Stimulated activated CD4-positive, alpha-beta T cell treated with anti-CD3 and anti-CD28 coated beads, TNF-alpha, amount 100 ng/mL, for 24 hours (primary cell): ENCODE measurements at places on chromosomes 7 and 10.

DNA sequence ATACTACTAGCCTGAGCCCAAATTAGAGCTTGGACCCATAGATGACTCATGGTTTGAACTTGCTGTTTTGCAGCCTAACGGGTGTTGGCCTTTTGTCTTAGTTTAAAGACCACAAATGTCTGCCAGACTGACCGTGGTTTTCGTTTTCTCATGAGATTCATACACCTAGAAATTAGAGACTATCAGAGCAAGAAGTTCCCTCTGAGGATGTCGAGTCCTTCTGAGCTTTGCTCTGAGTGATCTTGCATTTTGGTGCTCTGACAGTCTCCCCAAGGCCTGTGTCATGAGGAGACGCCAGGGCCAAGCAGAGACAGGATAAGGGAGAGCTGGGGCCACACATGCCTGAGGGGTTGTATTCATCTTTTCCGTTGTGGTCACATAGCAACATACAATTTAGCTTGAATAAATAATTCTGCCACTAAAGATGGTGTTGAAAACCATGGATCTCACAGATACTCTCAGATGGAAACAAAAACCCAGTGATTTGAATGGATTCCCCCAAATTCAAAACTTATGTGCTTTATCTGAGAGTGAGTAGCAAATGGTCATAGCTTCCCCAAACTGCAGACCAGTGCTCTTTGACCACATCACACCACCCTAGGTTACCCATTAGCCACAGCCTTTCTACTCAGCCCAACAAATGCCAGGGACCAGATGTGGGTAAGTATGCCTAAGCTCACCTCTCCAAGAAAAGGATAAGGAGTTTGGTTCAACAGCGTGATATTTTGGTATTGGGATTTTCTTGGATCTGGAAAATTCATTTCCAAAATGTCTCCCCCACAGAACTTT lies 762.0 kb upstream of the IGFBP3 start:
- DNase-seq, result no peak

DNA sequence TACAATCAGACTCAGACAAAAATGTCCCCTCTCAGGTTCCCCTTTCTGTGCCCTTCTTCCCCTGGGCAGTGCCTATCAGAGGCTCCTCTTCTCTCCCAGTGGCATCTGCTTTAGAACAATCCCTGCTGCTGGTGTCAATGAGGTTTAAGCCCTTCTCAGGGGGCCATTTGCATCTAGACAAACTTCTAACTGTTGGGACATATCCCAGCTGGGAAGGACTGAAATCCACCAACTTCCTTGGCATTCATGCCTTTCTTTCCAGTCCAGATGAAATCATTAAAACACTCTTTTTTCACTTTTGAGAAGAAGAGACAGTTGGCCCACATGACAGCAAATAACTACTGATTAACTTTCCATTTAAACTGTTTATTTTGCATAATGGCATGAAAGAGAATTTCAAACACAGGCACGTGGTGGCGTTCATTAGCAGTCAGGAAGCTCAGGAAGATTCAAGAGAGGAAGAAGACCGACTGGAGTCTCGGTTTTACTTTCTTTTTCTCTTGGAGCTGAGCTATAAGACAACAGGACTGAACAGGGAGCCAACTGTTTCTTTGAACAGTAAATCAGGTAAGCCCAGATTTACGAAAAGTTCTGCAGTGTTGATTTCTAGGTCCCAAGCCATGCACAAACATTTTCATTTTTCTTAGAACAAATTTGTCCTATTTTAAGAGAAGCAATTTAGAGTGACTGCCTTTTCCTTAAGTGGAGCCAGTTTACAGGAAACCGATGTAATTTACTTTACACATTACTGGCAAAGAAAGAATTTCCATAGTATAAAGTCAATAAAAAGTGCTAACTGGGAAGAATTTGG lies at the start of gene GIMAP2:
GIMAP2 (plus strand) TSS at position 488 of the 811 bp plus-strand sequence. CDS start 1,354 bp downstream, outside the sequence.
- no peak for DNase-seq

DNA sequence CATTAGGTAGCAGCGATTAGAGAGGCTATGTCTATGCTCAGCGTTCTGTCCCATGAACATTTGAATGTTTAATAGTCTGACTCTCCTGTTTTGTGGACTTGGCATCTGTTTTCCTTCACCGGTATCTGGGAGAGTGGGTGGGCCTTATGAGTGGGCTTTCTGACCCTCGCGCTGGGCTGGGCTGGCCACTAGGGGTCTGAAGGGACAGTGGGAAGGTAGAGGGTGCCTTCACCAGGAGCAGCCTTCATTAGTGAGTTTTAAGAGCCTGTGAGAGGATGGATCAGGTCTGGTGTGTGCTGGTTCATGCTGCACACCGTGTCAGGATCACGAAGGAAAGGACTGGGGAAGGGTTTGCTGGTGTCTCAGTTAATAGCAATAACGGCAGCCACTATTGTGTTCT lies 33.4 kb downstream of the DCLRE1A start:
- DNase-seq, result no peak

GRCh38 chr7:93877742-93878141 lies 12.8 kb downstream of the TFPI2 start:
- no peak for DNase-seq

- peak; percentile 80 for DNase-seq
Observed at GRCh38 chr10:88879534-88880281, at the start of gene STAMBPL1. Gene STAMBPL1 (plus strand): TSS chr10:88880245. CDS start chr10:88901709, 21,464 bp downstream.

- DNase-seq, result no peak
Observed at GRCh38 chr10:28664369-28664740, 13.0 kb upstream of the BAMBI start.

GRCh38 chr7:100013328-100013676 lies 2.1 kb upstream of the ZKSCAN1 start:
- no peak for DNase-seq

GRCh38 chr10:72264536-72264935 lies 9.2 kb upstream of the DDIT4 start:
- DNase-seq, result no peak

- DNase-seq, result no peak
Observed at GRCh38 chr7:77788327-77788902, 9.8 kb downstream of the TMEM60 start.

DNA sequence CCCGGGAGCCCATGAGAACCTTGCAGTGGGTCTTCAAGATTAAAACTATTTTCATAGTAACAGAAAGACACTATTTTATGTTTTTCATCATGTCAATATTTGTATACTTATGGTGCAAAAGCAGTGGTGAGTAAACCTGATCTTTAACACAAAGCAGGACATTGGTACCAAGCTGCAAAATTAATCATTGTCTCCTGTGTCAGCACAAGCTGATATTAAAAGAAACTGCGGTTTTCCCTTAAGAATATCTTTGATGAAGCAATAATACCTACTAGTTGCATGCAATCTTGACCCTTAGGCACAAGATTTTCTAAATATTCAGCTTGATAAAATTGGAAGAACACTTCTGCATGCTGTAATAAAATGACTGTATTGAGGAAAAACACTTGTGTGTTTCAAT lies 121.7 kb downstream of the MDFIC start:
- no peak for DNase-seq

- DNase-seq, result no peak
Observed at GRCh38 chr10:132537684-132538001, at the start of gene INPP5A. Gene INPP5A (plus strand): TSS chr10:132537787. CDS start chr10:132538097, 310 bp downstream.

DNA sequence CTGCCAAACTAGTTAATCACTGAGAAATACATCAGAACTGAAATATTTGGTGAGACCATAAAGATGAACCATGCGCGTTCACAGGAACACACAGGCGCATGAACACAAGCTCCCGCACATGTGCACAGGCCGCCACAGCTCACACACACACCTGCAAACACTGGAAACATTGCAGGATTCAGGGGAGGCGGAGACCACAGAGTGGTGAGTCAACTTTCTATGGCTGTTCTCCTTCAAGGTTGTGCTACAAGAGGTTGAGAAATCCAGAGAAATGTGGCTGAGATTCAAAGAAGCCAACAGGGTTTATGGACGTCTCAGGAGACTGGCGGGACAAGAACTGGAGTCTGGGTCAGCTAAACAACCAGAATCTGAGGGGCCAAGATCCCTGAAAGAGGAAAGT lies 17.8 kb downstream of the ESYT2 start:
- peak; percentile 41 for DNase-seq

DNA sequence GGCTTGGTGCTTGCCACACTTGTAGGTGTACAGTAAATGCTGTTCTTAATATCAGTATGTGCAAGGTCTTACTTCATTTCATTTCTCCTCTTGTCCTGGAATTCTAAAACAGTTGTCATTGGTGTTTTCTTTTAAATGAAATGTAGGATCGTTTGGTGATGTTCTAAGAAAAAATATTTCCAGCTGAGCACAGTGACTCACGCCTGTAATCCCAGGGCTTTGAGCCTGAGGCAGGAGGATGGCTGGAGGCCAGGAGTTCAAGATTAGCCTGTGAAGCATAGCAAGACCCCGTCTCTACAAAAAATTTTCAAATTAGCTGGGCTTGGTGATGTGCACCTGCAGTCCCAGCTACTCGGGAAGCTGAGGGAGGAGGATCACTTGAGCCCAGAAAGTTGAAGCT lies 32.6 kb upstream of the ELN start:
- DNase-seq, result no peak

- no peak for DNase-seq
Observed at GRCh38 chr7:153840861-153841260, 211.3 kb upstream of the DPP6 start.

DNA sequence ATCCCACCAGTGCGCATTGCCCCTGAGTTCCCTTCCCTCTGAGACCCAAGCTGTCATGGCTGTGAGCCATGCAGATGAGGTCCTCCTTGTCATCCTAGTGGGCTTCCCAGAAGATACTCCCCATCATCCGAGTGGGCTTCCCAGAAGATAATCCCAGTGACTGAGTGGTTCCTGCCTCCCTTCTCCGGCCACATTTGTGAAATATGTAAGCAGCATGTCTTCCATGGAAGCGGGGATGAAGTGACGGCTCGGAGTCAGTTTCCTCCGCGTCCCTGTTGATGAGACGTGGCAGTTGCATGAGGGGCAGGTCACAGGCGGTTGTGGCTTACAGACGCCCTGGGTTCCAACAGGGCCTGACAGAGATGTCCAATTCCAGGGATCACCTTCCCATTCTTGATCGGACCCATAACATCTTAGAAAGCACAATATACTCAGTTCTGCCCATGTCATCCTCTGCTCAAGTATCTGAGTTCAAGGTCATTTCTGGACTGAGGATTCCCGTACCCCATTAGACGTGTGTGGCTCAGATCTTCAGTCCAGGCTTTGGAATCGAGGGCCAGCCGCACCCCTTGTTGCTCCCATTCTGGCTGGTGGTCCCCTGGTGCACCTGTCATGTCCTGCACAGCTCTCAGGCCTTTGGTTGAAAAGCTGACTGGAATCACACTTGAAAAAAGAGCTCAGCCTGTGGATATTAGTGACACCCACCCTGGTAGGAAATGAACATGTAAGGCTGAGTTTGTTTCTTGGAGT lies 166.9 kb downstream of the PTPRN2 start:
- no peak for DNase-seq

- no peak for DNase-seq
Observed at GRCh38 chr10:79385804-79386531, 38.7 kb downstream of the PPIF start.

- no peak for DNase-seq
Observed at GRCh38 chr10:72265990-72266865, 7.5 kb upstream of the DDIT4 start.

GRCh38 chr7:27248427-27248806 lies 5.8 kb downstream of the EVX1 start:
- DNase-seq, result no peak

- no peak for DNase-seq
Observed at GRCh38 chr10:75612904-75613684, 181.7 kb downstream of the LRMDA start.

GRCh38 chr10:98758463-98758862 lies 311.7 kb upstream of the HPS1 start:
- DNase-seq, result no peak

- DNase-seq, result no peak
Observed at GRCh38 chr7:149859876-149860275, 13.9 kb upstream of the ATP6V0E2 start.

DNA sequence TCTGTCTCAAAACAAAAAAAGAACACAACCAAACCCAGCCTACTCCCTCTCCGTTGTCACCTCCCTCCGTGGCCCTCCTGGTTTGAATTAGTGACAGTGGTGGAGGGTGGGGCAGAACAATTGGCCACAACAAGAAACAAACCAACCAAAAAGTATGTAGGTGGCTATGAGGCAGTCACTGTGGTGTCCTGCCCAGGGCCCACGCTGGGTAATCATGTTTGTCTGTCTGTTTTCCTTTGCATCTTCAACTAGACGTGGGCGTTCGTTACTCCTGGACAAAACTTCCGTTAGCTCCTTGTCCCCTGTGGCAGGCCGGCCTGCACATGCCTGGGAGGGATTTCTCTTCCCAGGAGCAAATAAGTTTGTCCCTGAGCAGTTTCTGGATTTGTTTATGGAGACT lies 78.4 kb downstream of the XRCC2 start:
- no peak for DNase-seq

GRCh38 chr7:16223963-16224707 lies 197.2 kb downstream of the CRPPA start:
- DNase-seq, result peak; percentile 10

DNA sequence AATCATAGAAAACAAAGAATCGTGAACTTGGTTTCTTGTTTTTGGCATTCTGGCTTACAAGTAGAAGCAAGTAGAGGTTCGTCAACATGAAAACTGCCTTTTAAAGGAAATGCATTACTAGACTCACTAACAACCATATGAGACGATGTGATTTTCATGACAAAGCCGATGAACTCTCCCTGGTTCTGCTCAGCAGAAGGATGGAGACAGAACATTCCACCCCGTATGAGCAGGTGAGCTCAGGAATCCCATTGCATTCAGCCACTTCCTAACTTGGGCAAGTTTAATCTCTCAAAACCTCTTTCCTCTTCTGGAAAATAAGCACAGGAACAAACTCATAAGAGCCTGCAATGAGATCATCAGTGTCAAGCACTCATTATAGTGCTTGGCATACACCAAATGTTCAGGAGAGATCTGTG lies 57.4 kb upstream of the SVIL start:
- DNase-seq, result no peak
